ENCODE measurements at places on chromosomes 6 and 20. TPM values are rescaled to one million over a fixed set of nuclear protein-coding genes. Genes with fewer than 3 reads are reported as not detected.

Gene NNAT
- total RNA-seq: 27.3 TPM

Gene SAMD10
- total RNA-seq: 7.2 TPM

Gene POPDC3
- 6.4 TPM for total RNA-seq

Gene HCK
- 0.24 TPM for total RNA-seq

Gene ADTRP
- total RNA-seq: 0.32 TPM

Gene GSTA4
- 21.6 TPM for total RNA-seq

Gene HLA-G
- total RNA-seq: 1.1 TPM

Gene MLN
- not detected for total RNA-seq

Gene HDDC2
- total RNA-seq: 108 TPM

Data from endodermal cell (in vitro differentiated cells).